Esophagus squamous epithelium (tissue), 5 donors: ENCODE measurements at places on chromosomes 16 and 17.

- DNase-seq: no peak
Measured at GRCh38 chr17:58487589-58488427, at the start of gene HSF5. TSS of gene HSF5 (minus strand) at chr17:58488408. CDS start at chr17:58488274, 134 bp downstream.

GRCh38 chr17:6454495-6455320 lies 10.5 kb downstream of the PIMREG start:
- no peak for DNase-seq

DNA sequence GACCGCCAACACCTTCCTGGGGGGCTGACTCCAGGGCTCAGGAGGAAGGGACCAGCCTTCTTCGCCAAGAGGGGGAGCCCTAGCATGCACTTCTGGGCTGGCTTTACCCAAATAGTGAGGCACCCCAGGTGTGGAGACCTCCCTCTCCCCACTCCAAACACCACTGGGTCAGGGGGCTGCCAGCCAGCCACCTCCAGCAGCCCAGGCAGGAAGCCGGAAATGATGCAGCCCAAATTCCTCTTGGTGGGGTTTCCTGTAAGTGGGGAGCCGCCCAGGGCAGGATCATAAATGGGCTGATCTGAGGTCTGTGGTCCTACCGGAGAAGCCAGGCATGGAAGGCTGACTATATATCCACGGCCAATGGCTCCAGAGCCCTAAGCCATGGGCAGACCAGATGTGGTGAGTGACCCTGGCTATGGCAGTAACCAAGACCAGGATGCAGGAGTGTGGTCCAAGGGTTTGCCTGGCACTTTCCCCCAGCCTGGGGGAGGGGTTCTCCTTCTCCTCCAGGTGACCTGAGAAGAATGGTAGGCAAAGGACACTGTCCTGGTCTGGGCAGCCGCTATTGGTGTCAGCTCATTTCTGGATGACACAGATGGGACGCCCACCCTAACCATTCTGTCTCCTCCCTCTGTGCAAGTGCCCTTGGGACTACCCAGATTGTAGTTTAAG lies 4.2 kb downstream of the GIT1 start:
- DNase-seq: no peak

DNA sequence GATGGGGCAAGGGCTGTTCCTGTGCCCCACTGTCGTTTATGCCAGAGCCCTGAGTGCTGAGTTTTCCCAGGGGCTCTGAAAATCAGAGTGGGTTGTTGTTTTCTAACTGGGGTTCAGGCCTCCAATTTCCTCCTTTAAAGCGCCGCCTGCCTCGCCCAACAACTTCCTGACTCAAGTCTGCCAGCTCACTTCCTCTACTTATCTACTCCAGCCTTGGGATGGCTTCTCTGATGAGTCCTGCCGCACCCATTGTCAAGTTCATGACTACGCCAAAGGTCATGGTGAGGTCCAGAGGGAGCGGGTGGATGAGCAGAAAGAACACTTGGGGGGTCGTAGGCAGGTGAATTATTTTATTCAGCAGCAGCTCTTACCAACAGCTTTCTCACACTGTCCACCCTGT lies 104.7 kb downstream of the UTP18 start:
- no peak for DNase-seq

DNA sequence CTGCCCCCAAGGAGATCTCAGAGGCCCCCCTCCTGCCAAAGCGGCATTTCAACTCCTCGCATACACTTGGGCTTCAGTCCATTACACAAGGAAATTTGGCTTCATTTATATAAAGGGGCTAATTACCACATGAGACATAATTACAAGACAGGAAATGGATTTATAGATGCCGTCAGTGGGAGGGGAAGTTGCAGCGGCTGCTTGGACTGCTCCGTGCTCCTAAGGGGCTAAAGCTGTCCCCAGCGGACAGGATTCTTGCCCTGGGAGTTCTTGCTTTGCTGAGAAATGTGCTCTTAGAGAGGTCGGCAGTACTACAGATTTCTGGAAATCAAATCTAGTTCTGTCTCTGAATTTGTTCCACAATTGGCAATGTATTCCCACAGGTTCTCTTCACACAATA lies 57.2 kb upstream of the NLK start:
- no peak for DNase-seq

DNA sequence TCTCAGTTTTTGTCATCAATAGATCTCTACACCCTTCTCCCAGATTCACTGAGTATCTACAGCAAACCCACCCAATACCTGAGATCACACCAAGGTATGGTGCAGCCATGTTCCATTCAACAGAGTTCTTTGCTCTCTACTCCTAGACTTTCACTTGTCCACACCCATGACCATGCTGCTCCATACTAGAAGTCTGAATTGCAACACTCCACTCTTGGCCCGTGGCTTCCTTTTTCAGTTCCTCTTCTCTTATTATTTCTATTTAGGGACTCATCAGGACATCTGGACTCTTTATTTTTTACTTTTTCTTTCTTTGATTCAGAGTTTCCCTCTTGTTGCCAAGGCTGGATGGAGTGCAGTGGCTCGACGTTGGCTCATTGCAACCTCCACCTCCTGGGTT lies 37.1 kb downstream of the YWHAE start:
- no peak for DNase-seq

- no peak for DNase-seq
Measured at GRCh38 chr17:28363186-28363585, 1.8 kb downstream of the SEBOX start.

DNA sequence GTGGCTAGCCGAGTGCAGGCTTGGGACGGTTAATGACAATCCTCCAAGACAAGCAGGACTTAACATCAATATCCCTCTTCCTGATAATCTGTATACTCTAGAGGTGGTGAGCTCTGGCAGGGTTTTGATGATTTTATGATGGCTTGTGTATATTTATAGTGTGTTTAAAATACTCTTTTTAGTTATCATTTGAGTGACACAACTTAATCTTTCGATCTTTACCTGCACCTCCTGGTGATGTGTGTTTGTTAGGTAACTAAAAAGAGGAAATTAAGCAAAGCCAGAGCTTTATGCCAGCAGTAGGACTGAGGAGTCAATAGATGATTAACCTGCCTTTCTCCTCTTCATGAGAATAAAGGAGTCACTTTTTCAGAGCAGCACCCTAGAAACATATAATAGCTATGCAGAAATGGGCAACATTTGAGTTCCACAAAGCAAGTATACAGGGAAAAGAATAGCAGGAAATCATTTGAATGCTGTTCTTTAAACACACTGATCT lies 210.5 kb downstream of the IRX3 start:
- no peak for DNase-seq

- DNase-seq: no peak
Measured at GRCh38 chr16:78200623-78201096, 101.2 kb downstream of the WWOX start.

DNA sequence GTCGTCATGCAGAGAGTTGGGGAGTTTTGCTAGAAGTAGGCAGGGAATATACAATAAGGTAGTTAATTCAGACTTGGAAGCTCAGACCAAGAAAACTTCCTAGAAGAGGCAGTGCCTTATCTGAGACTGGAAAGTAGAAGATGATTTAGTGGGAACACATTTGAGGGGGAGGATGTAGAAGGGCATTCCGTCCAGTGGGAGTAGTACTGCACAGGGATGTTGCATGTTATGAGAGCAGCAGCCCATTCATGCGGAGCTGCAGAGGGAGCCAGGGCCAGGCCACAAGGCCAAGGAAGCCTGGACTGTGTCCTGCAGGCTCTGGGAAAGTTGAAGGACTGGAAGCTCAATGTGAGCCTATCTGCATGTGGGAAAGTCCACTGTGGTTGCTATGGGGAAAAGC lies 344.5 kb upstream of the EEF2KMT start:
- no peak for DNase-seq

GRCh38 chr16:35559911-35560636 lies 2100.7 kb downstream of the TP53TG3F start:
- DNase-seq: no peak

DNA sequence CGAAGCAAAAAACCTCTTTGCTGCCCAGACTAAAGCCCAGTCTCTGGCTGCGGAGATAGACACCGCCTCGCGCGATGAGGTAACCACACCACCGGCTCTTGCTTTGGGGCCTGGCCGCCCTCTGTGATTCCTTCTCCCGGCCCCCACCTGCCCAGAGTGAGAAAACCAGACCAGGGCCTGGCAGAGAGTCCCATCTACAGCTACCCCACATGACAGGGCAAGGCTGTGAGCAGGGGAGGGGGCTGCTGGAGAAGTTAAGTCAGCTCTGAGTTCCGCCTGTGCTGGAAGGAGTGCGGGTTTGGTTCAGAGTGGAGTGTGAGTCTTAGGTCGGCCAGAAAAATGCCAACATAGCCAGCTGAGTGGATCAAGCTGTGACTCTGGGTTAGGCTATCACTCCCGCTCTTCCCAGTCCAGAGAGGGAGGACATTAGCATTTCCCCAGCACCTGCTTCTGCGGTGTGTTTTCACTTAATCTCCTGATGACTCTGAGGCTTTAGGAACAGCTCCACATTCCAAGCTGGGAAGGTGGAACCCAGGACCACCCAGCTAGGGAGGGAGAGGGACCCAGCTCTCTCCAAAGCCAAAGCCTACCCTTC lies 139.0 kb downstream of the RAB11FIP4 start:
- no peak for DNase-seq

- no peak for DNase-seq
Measured at GRCh38 chr16:51399908-51400670, 249.0 kb upstream of the SALL1 start.

- DNase-seq: no peak
Measured at GRCh38 chr17:71458322-71458721, 662.5 kb upstream of the SOX9 start.

DNA sequence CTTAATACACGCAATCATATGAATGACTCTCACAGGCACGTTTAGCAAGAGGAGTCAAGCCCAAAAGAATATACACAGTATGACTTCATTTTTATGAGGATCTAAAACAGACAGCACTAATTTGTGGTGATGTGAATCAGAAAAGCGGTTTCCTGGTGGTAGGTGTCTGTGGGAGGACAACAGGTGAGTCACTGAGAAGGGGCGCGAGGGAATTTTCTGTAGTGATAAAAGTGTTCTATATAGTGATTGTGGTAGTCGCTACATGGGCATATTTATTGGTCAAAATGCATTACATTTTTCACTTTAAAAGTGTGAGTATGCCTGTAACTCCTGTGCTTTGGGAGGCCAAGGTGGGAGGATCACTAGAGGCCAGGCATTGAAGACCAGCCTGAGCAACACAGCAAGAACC lies 7.6 kb upstream of the TNRC6A start:
- no peak for DNase-seq

- DNase-seq: no peak
Measured at GRCh38 chr16:76800196-76800595, 390.8 kb upstream of the MON1B start.

GRCh38 chr17:66441101-66441661 lies 138.8 kb downstream of the PRKCA start:
- no peak for DNase-seq

GRCh38 chr17:7138800-7139381 lies 24.3 kb upstream of the ASGR2 start:
- no peak for DNase-seq

DNA sequence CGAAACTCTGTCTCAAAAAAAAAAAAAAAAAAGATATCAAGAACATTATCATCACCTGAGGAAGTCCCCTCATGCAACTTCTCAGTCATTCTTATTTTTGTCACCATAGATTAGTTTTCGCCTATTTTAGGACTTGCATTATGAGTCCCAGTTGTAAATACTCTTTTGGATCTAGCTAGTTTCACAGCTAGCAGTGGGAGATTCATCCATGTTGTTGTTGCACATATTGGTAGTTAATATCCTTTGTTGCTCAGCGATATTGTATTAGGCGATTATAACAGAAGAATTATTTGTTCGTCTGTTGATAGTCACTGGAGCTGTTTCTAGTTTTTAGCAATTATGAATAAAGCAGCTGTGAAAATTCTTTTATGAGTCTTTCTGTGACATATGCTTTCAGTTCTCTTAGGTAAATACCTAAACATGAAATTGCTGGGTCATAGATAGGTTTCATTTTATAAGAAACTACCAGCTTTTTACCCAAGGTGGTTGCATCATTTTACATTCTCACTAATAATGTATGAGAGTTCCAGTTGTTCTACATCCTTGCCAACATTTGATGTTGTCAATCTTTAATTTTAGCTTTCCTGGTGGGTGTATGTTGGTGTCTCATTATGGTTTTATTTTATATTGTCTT lies 40.7 kb upstream of the MAP3K14 start:
- DNase-seq: no peak

- no peak for DNase-seq
Measured at GRCh38 chr17:6713130-6713917, at the start of gene SLC13A5. TSS of gene SLC13A5 (minus strand) at chr17:6713369. CDS start at chr17:6713333, 36 bp downstream.
